Stimulated activated naive CD4-positive, alpha-beta T cell (primary cell): ENCODE measurements at places on chromosomes 11 and 22.

DNA sequence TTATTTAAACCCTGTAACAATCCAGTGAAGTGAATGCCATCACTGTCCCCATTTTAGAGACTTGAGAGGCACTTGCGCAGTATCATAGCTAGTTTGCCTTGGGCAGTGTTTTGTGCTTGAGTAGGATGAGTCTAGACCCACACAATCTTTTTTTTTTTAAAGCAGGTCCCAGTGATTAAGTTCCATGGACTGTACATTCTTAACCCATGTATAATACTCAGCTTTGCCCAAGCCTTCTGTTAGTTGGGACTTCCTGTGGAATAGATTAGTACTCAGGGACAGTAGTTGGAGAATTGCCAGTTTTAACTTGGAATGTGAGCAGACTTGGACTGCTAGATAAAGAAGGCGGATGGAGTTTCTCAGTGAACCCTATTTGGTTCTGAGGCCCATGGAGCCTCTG lies 108.6 kb upstream of the RASSF10 start:
- no peak for DNase-seq

DNA sequence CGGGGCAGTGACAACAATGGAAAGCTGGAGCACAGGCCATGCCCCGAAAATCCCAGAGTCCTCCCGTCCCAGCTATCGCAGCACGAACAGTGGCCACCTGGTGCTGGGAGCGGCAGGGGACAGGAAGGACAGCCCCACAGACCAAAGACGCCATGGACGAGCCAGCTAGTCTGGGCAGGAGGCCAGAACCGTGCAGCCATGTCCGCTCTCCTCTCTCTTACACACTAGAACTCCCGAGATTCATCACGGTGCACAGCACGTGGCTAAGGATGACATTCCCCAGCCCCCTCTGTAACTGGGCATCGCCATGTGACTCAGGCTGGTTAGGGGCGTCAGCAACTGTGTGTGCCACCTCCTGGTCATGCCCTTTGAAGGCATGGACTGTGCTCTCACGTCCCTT lies 4.6 kb downstream of the CDPF1 start:
- no peak for DNase-seq

GRCh38 chr11:94728541-94728940 lies 39.6 kb upstream of the AMOTL1 start:
- no peak for DNase-seq

- DNase-seq: peak; percentile 71
Observed at GRCh38 chr11:117814766-117815261, 9.7 kb downstream of the FXYD2 start.

- no peak for DNase-seq
Observed at GRCh38 chr11:2554338-2555207, 109.8 kb downstream of the KCNQ1 start.

DNA sequence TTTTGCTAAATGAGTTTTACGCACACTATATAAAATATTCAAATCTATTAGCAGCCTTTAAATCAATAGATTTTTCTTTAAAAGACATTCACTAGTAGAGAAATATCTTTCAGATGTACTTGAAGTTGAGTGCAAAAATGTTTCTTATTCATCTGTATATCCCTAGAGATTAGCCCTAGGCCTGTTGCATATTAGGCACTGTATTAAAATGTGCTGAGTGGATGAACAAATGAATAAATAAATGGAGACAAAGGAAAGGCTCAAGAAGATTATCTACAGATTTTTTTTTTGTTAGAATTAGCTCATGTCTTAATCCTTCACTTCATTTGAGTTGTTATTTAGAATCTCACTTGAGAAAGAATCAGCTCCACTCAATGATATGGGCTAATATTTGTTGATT lies 12.0 kb upstream of the MMP13 start:
- DNase-seq: no peak

DNA sequence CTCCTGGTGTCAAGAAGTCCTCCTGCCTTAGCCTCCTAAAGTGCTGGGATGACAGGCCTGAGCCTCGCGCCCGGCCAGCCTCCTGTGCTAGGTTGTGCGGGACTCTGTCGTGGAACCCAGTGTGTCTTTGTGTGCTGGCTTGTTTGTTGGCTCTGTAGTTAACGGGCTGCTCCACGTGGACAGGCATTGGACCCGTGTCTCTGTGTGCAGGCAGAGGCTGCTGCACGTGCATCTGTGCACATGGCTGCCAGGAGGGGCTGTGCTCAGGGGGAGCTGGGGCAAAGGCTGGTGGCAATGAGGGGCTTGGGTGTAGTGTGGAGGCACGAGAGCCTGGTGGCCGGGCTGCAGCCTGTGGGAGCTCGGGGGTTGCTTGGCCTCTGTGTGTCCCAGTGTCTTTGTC lies 121.3 kb upstream of the ALDH3B2 start:
- no peak for DNase-seq

DNA sequence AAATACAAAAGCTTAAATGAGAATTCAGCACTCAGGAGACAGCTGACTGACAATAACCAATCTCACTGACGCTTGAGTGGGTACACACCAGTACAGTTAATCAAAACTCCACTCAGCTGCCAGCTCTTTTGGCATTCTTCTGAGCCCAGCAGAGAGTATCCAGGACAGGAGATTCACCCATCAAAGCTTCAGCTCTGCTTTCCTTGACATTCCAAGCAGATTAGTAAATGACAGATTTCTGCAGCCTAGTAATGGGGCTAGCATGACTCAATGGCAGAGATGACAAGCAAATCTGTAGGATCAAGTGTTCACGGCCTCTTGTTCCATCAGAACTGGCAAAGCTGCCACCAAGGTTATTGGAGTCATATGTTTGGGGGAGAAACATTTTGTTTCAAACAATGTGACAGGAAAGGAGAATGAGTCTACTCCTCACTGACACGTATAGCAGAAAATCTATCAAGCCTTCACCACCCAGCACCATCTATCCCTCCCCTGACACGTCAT lies 420.0 kb downstream of the DYNC2H1 start:
- DNase-seq: no peak

- no peak for DNase-seq
Observed at GRCh38 chr11:92803391-92803790, 166.1 kb upstream of the MTNR1B start.

DNA sequence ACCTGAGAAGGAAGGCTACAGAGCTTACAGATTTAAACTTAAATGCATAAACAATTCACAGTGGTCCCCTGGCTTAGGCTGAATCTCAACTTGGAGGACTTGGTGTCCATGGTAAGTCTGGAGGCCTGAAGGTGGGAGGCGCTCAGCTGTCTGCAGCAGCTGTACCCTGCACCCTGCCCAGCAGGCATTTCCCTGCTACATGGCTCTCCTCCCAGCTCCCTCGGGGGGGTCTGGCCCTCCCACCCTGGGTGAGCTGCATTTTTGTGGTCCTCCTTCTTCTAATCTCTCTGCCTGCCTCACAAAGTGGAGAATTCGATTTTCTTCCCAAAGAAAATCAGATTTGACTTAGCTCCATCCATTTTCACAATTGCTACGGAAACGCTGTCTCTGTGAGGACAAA lies 273.2 kb downstream of the KIRREL3 start:
- DNase-seq: no peak

- DNase-seq: no peak
Observed at GRCh38 chr11:66743271-66743968, 14.4 kb upstream of the SPTBN2 start.

DNA sequence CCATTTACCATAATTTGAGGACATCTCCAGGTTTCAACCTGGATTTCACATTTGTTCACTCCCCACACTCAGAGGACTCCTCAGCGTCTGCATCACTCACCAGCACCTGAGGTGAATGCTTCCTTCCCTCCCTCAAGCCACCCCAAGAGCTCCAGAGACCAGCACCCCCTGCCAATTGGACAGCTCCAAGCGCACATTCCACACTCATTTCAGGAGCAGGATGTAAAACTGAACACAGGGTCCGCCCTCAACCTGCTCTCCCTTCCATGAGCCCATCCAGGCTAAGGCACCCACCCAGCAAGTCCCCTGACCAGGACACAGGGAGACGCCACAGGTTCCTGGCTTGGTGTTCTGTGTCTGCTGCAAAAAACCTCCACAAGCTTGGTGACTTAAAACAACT lies 3.9 kb downstream of the SCGB1D1 start:
- DNase-seq: no peak

DNA sequence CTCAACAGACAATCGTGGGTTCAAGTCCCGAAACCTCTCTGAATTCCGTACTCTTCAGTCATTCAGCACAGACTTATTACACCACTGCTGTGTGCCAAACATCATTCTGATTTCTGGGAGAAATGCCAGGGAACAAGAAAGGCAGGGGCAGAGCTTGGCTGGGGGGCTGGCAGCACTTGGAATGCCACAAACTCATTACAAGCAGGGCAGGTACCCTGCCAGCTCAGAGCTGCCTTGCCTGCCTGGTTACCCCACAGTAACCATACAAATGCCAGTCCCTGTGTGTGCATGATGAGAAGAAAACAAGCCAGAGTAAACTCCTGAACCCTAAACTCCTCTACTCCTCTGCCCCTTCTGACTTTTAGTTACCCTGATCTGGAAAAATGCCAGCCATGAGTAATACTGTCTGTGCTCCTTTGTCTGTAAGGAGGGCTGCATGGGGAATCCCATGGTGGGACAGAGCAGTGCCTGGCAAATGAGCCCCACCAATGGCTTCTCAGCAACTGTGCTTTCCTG lies 6.9 kb upstream of the RAD9A start:
- no peak for DNase-seq

DNA sequence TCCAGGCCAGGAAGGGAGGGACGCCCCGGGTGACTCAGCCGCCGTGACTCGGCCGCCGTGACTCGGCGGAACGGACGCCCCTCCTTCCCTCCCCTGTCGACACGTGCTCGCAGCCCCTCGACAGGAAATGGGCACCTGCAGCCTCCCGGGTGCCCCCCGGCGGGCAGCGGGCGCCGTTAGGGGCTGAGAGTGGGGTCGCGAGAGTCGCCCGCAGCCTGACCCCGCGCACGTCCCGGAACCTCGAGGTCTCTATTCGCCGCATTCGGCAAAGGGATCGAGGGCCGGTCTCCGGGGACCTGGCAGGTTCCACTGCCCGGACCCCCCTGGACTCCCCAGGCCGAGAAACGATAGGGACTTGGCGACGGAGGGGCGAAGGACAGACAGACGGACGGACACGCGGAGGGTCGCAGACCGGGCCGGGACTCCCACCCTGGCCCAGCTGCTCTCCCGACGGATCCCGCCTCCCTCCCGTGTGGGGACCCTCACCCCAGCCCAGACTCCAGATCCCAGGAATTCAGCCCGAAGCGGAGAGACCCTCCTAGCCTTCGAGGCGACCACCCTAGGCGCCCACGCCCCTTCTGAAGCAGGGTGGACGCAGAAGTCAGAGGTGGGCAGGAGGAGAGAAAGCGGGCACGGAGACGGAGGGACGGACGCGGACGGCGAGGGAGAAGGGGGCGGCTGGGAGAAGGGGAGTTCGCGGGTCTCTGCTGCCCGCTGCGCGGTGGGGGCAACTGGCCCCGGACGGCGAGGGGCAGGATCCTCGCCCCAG lies 648 bp downstream of the FOSL1 start:
- peak; percentile 28 for DNase-seq

GRCh38 chr11:115985896-115986295 lies 481.7 kb upstream of the CADM1 start:
- no peak for DNase-seq

DNA sequence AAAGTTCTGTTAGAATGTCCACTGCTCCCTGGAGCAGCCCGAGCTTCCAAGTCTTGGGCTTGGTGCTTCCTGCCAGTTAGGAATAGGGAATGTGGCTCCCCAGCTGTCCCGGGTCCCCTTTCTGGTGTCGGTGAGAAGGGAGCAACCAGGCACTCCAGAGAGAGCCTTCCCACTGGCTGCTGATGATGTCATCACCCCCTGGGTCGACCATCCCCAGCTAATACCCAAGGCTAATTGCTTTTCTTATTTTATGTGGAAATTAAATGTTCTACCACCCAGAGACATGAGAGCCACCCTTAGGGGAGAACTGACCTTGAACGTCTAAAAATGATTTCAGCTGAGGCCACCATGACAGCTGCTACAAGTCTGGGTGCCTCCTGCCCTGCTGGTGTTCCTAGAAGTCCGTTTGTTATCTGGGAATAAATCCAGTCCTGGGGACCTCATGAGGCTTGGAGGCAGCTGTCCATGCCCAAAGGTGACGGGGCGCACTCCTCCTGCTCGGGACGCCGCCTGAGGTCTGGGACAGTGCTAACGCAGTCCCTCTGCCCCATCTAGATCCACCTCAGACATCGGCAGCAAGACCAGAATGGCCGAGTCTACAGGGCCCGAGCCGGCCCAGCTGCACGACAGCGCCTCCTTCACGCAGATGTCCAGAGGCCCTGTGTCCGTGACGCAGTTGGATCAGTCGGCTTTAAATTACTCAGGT lies 42.3 kb downstream of the C11orf91 start:
- no peak for DNase-seq

- no peak for DNase-seq
Observed at GRCh38 chr11:116697011-116697410, 75.8 kb downstream of the BUD13 start.

GRCh38 chr11:93034031-93034722 lies 64.7 kb downstream of the MTNR1B start:
- DNase-seq: no peak

DNA sequence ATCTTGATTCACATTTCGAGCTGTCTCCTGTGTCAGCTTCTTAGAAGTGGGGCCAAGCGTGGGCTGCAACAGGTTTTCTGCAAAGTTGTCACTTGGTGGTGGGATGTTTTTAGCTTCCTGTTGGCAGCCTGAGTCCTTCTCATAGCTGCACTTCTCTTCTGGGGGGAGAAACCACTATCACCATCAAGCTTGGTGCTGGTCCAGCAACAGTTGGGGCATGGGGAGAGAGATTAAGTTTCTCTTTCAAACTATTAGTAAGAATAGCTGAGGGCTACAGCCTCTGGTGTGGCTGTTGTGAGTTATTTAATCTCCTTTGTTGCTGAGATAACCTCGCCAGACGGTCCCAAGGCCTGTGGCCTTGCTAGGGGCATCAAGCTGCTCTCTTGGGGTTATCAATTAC lies 123.3 kb upstream of the CRYBB3 start:
- DNase-seq: no peak

- DNase-seq: no peak
Observed at GRCh38 chr22:43431808-43432554, 20.2 kb downstream of the MPPED1 start.

DNA sequence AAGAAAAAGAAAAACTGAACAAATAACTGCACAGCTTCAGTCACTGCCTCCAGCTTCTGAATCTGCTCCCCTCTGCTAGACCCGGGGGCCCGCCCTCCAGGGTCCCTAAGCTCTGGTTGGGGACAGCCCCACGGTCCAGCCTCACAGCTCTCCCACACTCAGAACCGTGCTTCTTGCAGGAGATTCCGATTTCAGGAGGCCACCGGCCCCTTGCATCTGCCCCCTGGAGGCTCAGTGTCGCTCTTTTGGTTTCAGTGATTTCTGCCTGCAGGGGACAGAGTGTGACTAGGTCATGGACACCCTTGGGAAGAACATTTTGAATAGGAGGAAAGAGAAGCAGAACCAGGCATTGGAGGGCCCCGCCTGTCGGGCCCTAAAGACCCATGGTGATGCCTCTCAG lies 23.1 kb upstream of the RPS3 start:
- DNase-seq: no peak
